Urinary bladder (tissue), 4 donors: ENCODE measurements at places on chromosomes 5 and 9. TPM values are rescaled to one million over a fixed set of nuclear protein-coding genes. Genes with fewer than 3 reads are reported as not detected.

Gene COX7C
- total RNA-seq, result 339 TPM

Gene CCDC180
- total RNA-seq, result 10.0 TPM

Gene REEP2
- total RNA-seq, result 5.3 TPM

GRCh38 chr9:120692901-120693699 lies 21.2 kb downstream of the MEGF9 start:
- DNase-seq, result no peak

GRCh38 chr9:74755355-74755754 lies 132.4 kb downstream of the TRPM6 start:
- no peak for DNase-seq

DNA sequence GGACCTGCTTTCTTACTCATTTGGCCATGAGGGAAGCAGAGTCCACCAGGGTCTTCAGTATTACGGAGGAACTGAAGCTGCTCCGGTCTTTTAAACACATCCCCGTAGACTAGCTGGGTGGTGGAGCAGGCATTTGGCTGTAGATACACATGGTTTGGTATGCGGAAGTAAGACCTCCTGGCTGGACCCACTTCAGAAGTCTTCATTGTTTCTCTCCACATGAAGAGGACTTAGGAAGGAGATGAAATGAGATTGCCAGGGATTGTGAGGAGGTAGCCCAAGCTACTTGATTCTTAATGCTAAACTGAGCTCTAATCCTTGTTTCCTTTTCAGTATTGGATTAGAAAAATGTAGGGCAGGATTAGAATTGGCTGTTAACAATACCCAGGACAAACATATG lies 32.9 kb downstream of the STXBP1 start:
- no peak for DNase-seq

DNA sequence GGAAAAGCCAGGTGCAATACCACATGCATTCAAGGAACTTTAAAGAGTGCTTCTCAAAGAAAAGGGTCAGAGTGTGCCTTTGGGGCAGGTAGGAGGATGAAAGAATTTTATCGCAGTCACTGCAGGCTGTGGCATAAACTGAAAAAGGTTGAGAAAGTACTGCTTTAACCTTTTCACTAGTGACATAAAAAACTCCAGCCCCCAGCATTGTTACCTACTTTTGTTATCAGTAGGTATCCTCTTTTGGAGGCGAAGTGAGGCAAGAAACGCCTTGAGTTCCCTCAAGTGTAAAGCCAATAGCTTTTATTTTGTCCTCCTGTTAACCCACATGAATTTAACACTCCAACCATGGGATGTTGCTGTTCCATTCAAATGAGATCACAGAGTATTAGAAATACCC lies 64.7 kb upstream of the CHD1 start:
- DNase-seq, result no peak
